ENCODE measurements at places on chromosomes 5 and 9. TPM values are rescaled to one million over a fixed set of nuclear protein-coding genes. Genes with fewer than 3 reads are reported as not detected.

Gene AGTPBP1
- total RNA-seq: 5.5 TPM

Gene FGFR4
- total RNA-seq: 0.64 TPM

Gene RNF183
- not detected for total RNA-seq

Gene SECISBP2
- total RNA-seq: 23.3 TPM

Gene CARTPT
- not detected for total RNA-seq

All from fibroblast of villous mesenchyme (primary cell).